Vagina (tissue), 2 donors: ENCODE measurements at places on chromosomes 4 and X. TPM values are rescaled to one million over a fixed set of nuclear protein-coding genes. Genes with fewer than 3 reads are reported as not detected.
A peak's percentile ranks its signal among the peaks of the same experiment; 100 is the strongest.

- no peak for DNase-seq
These were observed 103.0 kb downstream of the TENM3 start for GRCh38 chr4:182346250-182346649.

GRCh38 chrX:84188320-84188834 lies 378 bp upstream of the RPS6KA6 start:
- no peak for DNase-seq

DNA sequence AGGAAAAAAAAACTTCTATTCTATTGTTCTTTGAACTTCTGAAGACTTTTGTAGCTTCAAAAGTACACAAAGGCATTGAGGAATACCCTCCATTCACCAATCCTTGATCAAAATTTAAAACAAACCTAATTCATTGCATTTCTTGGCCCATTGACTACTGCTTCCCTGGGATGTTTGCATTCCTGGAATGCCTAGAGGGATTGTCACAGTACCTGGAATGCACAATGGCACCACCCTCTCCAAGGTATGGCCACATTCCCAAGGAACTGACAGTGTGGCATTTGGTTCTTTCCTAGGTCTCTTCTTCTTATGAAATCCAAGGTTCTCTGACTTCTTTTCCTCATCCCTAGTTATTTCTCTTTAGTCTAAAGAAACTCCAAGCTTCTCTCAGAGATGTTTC lies 600.7 kb downstream of the CCSER1 start:
- no peak for DNase-seq

DNA sequence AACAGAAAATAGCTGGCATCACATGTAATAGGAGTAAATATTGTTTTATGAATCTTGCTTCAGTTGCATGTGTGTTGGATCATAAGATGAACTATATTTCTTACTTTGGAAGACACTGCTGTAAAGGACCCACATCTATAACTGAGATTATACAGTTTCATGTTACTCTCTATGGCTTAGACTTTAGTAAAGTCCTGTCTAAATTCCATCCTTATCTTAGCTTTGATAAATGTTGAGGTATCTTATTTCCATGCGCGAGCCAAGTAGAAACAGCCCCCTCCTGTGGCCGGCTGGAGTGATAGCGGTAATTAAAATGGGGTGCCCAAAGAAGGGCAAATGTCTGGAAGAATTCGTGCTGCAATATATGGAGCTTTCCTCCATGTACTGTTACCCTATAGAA lies 43.0 kb downstream of the CCDC158 start:
- DNase-seq = no peak

DNA sequence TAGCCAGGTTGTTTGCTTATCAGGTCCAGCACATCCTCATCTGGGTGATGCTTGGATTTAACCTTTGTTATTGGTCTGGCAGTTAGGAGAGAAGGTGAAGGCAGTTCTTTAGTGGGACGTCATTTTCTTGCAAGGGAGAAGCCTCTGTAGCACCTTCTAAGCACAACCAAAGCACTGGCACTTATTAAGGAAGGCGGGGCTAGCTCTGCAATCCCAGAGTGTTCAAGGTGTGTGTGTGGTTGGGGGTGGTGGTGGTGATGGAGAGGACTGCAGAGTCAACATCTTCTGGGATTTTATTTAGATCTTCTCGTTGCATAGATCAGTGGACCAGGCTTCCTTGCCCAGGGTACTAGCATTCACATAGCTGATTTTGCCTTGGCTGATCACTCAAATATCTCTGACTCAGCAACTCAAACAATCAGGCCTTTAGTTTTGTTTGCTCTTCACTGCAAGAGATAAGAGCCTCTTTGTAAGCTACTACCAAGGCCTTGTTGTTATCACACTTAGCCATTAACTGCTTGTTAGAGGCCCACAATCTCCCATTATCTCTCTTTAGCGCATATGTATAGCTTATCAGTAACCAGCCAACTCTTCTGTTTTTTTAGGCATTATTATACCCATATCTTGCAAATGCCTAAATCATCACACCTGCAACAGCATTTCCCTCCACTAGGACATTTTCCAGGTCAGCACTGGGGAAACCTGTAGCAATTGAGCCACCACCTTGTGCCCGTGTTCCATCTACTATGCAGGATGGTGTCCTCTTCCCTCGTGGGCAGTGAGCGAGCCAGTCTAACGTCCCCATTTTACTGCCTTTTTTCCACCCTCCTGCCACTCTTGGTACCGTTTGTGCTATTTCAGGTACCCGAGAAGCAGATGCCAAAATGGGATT lies 36.5 kb upstream of the LINC00632 start:
- DNase-seq = no peak

GRCh38 chrX:150159537-150159936 lies 203.6 kb upstream of the MAMLD1 start:
- DNase-seq = no peak

DNA sequence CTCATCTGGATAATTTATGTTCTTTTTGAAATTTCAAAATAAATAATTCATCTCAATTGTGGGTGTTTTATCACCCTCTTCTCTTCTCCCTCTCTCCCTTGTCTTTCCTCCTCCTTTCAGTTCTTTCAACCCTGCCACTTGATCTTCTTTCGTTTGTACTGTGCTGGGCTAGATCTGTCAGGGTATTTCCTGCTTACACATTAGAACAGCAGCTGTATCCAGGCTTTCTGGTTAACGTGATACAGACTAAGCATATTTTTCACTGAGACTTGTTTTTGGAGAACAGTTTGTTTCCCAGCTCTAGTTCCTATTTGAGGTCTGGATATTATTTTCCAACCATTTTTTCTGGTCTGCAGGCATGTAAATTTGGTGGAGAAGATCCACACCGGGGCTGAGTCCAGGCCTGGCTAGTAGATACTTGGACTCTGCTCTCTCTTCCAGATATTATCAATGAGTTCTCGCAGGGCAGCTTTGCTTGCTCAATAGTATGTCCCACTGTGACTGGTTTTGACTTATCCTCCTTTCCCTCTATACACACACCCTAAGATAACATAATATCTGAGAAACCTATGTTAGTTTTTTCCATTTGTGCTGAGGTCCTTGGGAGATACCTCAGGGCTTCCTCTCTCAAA lies 1310.7 kb upstream of the TENM3 start:
- DNase-seq = no peak

GRCh38 chrX:136555694-136556093 lies 23.7 kb downstream of the VGLL1 start:
- DNase-seq = no peak

DNA sequence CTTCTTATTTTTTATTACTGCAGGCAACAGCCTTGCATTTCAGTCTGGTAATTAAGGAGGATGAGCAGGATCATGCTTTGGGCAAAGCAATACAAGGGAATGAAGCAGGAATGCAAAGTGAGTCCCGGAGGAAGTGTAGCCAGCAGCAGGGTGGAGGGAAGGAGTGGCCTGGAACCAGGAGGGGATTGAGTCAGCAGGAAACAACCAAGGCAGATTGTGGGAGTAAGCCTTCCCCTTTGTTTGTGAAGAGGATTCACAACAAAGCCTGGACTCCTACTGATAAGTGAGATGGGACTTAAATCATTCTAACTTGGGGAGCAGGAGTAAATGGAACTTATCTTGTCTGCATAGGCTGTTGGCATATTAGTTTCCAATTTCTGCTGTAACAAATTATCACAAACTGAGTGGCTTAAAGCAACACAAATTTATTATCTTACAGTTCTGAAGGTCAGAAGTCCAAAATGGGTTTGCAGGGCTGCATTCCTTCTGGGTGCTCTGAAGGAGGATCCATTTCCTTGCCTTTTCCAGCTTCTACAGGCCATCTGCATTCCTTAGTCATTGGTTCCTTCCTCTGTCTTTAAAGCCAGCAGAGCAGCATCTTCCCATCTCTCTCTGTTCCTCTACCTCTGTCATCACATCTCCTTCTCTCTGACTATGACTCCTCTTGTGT lies 93.2 kb upstream of the AP1S2 start:
- DNase-seq = no peak

- DNase-seq = no peak
These were observed 44.2 kb downstream of the MAML3 start for GRCh38 chr4:140109737-140110136.

DNA sequence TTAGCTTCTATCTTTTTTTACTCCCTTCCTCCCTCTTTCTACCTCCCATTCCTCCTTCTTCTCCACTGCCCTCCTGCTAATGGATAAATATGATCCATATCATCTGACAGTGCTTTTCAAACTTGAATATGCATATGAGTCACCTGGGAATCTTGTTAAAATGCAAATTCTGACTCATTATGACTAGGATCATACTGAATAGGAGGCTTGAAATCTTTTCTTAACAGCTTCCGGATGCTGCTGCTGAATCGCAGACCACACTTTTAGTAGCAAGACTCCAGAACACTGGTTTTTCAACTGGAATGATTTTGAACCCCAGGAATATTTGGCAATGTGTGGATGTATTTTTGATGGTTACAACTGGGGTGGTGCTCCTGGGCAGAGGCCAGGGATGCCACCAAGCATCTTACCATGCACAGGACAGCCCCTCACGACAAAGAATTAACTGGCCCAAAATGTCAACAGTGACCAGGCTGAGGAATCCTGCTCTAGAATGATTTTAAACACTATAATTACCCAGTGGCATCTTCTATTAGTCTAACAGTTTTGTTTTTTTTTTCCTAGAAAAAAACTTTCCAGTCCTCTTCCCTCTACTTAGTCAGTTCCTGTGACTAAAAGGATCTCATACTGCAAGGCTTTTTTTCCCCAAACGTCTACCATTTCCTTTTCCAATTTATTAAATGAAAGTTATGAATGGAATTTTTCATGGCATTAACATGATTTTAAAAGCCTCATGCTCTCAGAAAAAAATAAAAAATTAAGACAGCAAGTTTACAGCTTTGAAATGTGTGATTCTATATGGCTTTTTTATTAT lies 10.6 kb upstream of the PYURF start:
- no peak for DNase-seq

GRCh38 chr4:38002451-38003071 lies 42.4 kb downstream of the PTTG2 start:
- no peak for DNase-seq

GRCh38 chr4:40418430-40419230 lies 83.5 kb downstream of the CHRNA9 start:
- no peak for DNase-seq

DNA sequence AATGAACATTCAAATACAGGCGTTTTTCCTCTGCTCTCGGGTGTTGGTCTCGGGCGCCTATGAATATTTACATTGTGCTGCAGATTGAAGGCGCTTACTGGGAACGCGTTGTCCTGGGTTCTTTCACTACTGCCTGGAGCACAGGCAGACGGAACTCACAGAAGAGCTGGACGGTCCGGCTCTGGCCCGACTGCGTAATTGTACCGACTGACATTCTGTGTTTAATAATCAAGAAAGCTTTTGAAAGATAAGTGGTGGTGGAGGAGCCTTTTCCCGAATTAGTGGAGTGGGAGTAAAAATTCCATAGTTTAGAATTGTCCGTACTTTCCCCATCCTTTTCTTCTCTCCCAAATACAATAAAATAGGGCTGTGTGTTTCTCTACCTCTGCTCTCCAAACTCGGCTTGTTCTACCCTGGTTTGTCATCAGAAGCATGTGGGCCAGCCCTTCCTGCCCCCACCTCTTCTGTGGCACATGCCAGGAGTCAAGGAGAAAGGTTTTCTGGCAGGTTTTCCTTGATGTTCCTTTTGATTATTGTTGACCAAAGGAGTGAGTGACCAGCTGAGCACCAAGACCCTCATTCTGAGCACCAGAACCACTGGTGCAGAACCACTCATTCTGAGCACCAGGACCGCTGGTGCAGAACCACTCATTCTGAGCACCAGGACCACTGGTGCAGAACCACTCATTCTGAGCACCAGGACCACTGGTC lies 2.3 kb downstream of the FHDC1 start:
- no peak for DNase-seq

DNA sequence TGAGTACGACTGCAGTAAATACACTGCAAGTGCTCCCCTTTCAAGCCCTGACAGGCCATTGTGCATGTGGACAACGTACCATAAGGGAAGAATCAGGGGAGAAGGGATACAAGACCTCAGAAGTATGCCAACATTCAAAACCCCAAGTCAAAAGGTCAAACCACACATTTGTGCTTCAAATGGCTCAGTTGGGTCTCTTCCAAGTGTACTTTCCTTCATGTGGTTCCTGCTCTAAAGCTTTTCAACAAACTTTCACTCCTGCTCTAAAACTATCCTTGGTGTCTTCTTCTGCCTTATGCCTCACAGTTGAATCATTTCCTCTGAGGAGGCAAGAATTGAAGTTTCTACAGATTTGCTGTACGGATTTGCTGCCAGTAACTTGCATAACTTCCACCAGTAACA lies 305.7 kb upstream of the SLIT2 start:
- DNase-seq = no peak

DNA sequence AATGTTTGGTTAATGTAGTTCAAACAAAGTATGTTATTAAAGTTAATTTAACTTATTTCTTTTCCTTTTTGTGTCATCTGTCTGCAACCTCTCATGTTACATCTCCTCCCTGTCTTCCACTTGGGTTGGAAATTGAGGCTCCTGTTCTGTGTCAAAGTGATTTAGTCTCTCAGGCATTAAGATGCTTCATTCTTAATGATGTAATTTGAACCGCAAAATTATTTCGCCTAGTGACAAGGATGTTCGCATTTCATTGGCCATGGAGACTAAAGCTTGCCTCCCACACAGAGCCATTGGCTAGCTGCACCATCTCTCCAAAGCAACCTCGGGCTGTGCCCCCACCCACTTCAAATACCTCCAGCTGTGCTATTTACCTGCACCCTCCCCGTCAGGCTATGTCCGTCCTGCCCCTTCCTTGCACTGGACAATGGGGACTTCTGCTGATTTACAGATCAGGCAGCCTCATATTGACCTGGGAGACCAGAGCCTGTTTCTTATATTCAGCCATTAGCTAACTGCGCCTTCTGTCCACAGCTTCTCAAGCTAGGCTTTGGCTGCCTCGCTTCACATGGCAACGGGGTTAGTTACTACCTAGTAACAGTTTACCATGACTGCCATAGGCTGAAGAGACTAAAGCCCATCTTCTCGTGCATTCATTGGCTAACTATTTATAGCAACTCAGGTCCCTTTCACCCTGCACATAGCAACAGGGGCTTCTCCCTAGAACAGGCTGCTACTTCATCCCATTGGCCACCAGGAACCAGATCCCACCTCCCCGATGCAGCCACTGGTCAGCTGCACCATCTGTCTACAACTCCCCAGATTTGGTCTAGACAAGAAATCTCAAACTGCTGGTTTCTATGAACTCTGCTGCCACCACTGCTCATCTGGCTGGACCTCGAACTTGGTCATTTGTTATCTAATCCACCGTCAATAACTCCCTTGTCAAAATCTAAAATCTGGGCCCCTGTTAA lies 8.6 kb upstream of the ZNF157 start:
- peak; percentile 91 for DNase-seq

DNA sequence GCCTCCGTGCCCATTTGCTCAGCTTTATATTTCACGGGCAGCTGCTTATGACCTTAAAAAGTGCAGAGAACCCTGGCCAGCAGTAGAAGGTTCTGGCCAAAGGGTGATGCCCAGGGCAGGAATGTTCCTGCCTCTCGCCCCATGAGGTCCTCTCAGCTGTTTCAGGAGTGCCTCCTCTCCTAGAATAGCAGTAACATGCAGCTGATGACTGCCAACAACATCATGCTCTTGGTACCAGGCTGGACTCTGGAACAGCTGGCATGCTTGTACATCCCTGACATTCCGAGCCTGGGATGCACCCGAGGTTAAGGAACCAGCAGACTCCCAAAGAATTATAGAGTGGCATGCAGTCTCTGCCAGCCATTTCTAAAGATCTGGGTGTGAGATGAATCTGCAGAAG lies 11.7 kb upstream of the TENM3 start:
- no peak for DNase-seq

- peak; percentile 91 for DNase-seq
These were observed 71.2 kb downstream of the SUPT20HL2 start for GRCh38 chrX:24242649-24243175.

Gene SLC49A3
- total RNA-seq = 11.0 TPM

Gene ACOX3
- total RNA-seq = 46.9 TPM

Gene ENOX2
- 8.8 TPM for total RNA-seq

Gene TNIP3
- total RNA-seq = not detected

Gene SOD3
- total RNA-seq = 280 TPM
